ENCODE measurements at places on chromosomes 7 and 10.

- DNase-seq: no peak
Measured at GRCh38 chr10:58439632-58440364, 54.6 kb downstream of the TFAM start.

- no peak for DNase-seq
Measured at GRCh38 chr10:21264271-21264670, 261.2 kb downstream of the SKIDA1 start.

GRCh38 chr7:158460665-158461064, 127.0 kb downstream of the PTPRN2 start:
- no peak for DNase-seq

DNA sequence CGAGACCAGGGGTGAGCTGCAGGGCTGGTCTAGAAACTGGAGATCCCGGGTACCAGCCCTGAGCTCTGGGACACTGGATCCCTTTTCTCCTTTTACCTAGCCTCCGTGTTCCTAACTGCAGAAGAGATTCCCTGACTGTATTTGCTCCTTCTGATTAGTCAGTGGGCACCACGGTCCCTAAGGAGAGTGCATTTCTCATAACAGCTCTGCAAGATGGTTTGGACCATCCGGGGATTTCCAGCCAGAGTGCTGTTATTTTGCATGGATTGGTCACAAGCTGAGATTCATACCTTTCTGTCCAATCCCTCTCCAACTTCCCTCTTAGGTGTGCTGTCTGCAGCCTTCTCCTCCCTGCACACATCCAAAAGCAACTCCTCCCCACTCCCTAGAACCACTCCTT, 122.6 kb downstream of the MYL10 start:
- DNase-seq: no peak

DNA sequence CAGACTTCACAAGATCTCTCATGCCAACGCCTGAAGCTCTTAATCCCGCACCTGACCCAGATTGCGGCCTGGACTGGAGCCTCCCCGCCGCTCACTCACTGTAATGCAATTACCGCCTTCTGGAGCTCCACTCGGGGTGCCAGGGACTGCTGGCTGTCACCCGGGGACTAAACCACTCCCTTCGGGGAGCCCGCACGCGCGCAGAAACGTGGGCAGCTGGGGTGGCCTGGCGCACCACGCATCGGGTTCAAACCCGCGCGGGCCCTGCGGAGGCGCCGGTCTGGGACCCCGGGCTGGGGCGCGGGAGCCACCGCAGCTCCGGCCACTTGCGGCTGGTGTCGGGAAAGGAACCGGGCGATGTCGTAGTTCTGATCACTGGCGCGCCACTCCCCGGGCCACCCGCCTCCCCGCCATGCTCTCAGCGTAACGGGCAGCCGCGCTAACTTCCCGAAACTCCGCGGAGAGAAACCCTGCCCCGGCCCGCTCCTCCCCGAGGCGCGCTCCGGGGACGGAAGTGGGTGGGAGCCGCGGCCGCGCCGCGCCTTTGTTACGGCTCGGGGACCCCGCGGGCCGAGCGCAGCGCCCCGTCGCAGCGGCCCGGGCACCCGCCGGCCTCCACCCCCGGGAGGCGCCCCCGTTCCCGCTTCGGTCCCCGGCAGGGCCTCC, 100.3 kb upstream of the SVIL start:
- no peak for DNase-seq

GRCh38 chr10:107914450-107915214, 750.1 kb upstream of the SORCS1 start:
- no peak for DNase-seq

GRCh38 chr7:12564996-12565764, 5.3 kb upstream of the SCIN start:
- DNase-seq: no peak

DNA sequence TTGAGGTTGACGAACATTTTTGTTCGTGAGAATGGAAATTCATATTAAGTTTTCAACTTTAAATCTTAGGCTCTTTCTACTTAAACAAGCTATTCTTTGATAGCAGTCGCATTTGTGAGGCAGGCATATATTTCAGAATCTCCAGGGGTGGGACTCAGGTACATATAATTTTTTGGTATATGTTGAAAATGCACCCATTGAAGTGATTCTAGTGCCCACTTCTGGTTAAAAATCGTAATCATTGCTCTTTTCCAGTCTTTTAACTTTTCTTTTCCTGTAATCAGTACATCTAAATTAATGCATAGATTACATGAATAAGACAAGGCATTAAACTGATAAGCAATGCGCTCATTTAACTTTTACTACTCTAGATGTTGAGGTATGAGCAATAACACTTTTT, 67.8 kb downstream of the ZNRF2 start:
- no peak for DNase-seq

- DNase-seq: no peak
Measured at GRCh38 chr7:16711730-16712129, 41.8 kb upstream of the TSPAN13 start.

DNA sequence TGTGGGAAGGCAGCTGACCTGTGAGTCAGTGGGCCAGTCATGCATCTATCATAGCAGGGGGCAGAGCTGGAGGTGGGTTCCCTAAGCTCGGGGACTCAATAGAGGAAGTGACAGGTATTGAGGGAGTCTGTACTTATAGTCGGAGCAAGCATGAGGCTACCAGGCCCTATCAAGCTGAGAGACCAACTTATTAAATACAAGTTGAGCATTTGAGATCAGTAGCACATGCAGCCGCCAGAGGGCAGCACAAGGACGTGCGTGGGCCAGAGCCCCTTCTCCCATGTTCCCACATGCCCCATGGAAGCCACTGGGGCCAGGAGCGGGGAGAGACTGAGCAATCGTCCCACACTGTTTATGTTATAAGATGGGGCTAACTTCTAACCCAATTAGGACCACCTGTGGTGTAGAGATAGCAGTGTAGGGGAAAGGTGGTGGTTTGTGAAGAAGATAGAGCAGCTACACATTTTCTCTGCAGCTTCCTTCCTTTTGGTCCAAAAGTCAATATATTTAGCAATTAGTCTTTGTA, 13.0 kb upstream of the STK31 start:
- DNase-seq: no peak

DNA sequence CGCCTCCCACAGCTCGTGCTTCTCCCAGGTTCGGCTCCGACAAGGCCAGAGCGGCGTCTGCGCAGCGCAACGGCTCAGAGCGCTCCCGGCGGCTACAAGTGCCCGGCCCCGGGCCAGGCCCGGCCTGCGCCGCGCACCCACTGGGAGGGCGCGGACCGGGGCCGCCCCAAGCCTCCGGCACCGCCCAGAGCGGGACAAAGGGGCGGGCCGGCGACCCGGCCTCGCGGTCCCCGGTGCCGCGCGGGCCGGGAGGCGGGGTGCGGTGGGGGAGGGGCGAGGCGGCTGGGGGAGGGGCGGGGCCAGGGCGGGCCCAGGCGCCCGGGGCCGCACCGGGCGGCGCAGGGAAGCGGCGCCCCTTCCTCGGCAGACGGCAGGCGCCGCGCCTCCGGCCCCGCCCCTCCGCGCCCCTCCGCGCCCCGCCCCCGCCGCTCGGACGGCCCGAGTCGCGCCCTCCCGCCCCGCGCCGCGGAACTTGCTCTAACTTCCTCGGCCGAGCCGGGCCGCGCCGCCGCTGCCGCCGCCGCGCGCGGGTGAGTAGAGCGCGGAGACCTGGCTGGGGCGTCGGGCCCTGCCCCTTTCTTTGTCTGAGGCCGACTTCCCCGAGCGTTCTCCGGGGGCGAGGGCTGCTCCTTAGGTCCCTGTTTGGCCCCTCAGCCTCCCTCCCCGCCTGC, at the start of gene TSPAN14:
TSS of gene TSPAN14 (plus strand) at position 469 of the 671 bp plus-strand sequence. CDS start 34,924 bp downstream, outside the sequence.
- peak; percentile 71 for DNase-seq

DNA sequence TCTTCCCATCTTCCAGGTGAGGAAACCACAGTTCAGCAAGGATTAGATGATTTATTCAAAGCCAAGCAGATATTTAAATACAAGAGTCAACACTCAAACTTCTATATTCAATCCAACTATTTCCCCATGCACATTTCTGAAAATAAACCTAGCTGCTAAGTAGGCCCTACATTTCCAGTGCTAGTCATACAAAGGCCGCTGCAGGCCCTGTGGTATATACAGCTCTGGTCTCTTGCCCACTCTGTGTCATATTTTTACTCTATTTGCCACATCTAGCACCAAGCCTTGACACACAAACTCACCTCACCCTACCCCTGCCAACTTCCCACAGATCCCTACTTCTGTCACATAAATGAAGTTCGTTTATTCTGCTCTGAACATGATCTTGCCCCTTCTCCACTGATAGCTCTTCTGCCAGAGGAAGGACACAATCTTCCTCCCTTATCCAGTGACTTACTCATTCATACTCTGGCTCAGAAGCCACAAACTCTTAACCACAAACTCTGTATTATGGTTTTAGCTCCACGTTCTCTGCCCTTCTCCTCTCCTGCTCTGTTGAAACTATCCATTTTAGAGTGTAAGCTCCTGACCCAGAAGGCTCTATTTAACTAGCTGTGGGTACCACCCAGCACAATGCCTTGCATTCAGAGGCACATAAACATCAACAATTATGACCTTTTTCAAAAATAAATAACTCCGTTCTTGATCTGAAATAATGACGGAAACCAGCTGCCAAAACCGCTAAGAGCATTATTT, 180.7 kb downstream of the CPEB3 start:
- no peak for DNase-seq
